ENCODE measurements at places on chromosomes 3 and 15.

DNA sequence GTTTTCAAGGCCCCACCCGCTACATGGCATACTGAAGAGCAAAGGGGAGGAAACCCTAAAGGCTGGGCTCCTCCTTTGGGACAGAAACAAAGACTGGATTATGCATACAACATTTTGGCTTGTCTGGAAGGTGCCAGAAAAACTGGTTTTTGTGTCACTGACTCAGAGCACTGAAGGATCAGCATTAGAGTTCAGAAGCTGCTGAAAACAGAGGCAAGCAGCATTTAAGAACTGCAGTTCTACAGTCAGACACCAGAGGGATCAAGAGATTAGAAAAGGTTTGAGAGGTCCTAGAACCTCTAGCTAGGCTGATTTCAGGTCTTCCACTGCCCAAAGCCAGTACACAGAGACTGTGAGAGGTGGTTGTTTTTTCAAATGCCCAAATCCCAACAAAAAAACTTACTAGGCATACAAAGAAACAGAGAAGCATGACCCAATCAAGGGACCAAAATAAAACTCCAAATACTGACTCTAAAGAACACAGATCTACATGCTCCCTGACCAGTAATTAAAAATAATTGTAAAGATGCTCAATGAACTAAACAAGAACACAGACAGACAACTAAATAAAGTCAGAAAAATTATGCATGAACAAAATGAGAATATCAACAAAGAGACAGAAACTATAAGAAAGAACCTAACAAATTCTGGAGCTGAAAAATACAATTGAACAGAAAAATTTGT is 91.2 kb downstream of the SENP2 start:
- DNase-seq: peak; percentile 26

DNA sequence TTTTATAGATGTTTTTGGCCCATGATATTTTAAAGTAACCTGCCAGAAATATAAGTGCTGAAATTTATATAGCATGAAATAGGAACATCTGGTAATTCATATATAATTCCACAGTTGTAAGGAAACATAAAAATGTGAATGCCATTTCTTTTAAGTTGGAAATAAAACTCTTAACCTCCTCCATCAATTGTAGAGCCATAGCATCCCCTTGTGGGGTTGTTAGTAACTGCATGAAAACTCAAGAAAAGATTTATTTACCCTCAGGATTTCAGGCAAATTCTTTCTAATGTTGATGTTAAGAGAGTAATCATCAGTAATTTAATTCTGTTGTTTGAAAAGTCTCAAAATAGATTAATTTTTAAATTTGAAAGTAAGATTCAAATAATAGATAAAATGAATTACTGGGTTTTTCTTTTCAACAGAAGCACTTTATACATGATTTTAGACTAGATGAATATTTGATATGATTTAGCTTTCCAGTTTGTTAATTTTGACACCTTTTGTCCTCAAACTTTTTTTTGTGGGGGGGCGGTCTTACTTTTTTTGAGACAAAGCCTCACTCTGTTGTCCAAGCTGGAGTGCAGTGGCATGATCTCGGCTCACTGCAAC is 74.7 kb downstream of the RASA2 start:
- peak; percentile 21 for DNase-seq

GRCh38 chr3:17292556-17292955 is 407.8 kb downstream of the PLCL2 start:
- DNase-seq: no peak

GRCh38 chr3:128781164-128781563 is 55.2 kb downstream of the RAB7A start:
- DNase-seq: no peak
